ENCODE measurements at places on chromosomes 4 and X. TPM values are rescaled to one million over a fixed set of nuclear protein-coding genes. Genes with fewer than 3 reads are reported as not detected.

Gene FSTL5
- 0.50 TPM for total RNA-seq

Gene SORCS2
- total RNA-seq: 1.5 TPM

Gene ZMAT1
- total RNA-seq: 0.66 TPM

Gene TRMT10A
- 12.6 TPM for total RNA-seq

Gene PAGE2
- not detected for total RNA-seq

Gene FGFBP2
- not detected for total RNA-seq

Gene XAGE2
- not detected for total RNA-seq

Gene PAGE5
- not detected for total RNA-seq

Gene AFAP1
- total RNA-seq: 20.1 TPM

Gene RS1
- not detected for total RNA-seq

Gene CXCL5
- 0.25 TPM for total RNA-seq

Gene ARMCX2
- total RNA-seq: 73.7 TPM

Gene CT45A5
- total RNA-seq: not detected

Gene MID2
- 15.1 TPM for total RNA-seq

Gene OTC
- not detected for total RNA-seq

Gene SMPX
- total RNA-seq: not detected

Gene KDR
- 0.75 TPM for total RNA-seq

Gene RPA4
- total RNA-seq: 1.00 TPM

Gene LNX1
- 0.11 TPM for total RNA-seq

Gene ZNF157
- 0.12 TPM for total RNA-seq

Gene CT45A1
- not detected for total RNA-seq

Gene ASB12
- total RNA-seq: not detected
